CD4-positive, alpha-beta T cell treated with Interleukin-6 at 100 ng/mL for 8 hours (primary cell): ENCODE measurements at places on chromosomes 6 and 20.

DNA sequence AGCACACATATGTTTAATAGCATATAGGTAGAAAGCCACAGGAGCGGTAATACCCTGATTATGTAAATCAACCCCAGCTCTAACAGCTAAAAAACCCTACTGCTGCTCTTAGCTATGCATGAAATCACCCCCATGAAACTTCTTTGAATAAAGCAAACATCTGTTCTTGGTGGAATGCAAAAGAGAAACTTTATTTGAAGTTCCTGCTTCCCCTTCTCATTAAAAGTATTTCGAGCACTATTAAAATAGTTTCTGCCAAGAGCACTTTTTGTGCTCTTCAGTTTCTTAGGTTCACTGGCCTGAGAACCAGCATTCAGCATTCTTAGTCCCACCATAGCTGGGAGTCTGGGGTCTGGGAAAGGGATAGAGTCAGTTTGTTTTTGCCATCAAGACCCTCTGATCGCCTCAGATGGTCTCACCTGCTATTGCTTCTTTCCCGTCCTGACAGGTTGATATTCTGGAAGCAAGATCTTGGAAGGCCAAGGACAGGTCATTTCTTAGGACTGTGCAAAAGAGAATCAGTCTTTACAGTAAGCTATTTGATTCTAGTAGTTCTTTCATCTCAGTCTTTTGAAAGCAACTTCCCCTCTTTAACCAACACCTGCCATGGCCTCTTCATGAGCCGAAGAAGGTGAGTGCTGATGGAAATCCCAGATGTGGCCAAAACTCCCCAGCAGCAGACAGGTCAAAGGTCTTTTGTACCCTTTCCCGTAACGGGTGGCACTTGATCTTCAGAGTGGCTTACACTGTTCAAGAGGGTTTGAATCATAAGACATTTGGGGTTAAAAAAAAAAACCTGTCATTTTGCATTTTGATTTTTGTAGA lies 76.5 kb upstream of the TMEM170B start:
- no peak for DNase-seq

DNA sequence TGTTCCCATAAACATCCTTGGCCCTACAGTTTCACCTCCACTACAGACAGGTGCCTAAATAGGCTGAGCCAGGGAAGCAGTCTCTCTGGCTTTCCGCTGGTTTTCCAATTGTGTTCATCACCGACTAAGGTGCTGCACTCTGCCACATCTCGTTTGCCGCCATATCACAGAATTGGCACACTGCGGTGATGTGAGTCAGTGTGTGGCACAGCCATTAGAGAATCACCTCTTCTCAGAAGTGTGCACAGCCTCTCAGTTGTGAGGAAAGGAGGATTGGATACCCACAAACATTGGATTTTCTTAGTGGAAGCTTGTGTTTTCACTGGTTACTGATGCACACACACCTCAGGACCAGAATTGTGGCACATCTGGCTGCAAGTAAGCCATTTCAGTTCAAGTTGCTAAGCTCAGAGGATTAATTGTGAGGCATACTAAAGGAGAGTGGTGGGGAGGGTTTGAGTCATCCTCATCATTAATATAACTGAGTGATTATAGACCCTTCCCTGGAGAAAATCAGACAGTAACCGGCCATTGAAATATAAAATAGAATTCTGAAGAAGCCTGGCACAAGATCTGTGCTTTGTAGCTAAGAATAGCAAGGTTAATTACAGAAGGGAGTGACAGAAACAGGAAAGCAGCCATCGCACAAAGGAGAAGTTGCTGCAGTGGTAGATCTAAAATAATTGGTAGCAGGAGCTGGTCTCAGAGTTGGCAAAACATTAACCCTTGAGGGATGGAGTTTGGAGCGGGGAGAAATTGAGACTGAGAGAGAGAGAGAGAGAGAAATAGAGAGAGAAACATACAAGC lies 506.9 kb downstream of the LMBRD1 start:
- DNase-seq = no peak

- no peak for DNase-seq
Measured at GRCh38 chr6:53598265-53598907, 53.5 kb upstream of the GCLC start.

- DNase-seq = no peak
Measured at GRCh38 chr6:30732237-30732943, 10.1 kb downstream of the FLOT1 start.

DNA sequence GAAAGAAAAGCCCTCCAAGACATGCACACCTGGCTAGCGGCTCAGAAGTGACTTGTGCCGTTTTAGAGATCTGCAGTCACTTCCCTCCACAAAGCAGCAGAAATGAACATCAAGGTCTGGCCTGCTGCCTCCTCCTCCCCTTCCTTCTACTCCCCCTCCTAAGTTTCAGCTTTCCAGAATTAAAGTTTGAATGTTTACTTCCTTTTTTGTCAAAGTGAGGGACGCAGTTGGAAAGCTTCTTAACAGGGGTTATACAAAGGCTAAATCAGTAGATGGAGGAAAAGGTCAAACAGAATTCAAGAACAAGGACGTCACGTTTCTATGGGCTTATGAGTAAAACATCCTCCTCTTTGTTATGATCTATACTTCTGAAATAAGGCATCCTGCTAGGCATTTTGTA lies 227.7 kb downstream of the SLC35F1 start:
- DNase-seq = no peak

DNA sequence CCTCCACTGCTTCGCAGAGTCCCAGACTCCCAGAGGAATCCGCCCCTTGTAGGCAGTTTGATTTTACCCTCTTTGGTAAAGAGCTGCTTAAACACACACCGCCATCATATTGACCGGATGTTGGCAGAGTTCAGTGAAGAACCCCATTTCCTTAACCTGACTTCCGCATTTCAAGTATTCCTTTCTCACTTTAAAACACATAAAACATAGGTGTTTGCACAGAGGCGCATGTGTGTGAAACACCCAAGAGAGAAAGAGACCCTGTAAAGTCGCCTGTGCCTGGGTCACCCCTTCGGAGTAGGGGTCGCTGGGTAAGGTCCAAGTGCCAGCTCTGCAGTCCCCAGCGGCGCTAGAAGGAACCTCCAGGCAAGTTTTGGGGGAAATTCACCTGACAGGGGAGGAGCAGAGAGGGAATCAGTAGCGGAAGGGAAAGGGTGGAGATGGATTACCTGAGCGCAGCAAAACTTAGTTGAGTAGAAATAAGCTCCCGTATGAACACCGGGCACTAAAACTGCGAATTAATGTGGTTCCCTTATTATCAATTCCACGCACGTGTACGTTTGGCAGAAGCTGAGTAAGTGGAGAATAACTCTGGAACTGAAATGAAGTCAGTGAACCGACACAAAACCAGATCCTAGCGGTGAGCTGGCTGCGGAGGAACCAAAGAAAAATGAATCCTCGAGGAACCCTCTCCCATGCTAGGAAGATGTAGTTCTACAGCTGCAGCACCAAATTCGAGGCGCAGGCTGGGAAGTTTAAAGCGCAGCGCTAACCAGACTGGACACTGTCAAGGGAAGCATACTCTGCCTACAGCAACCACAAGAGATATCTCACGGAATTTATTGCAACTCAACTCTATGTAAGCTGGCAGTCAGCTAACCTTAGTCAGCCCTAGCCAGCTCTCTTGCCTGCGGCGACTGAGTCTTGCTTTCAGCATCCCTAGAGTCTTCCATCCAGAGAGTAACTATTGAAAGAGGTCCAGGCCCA lies 3.5 kb upstream of the HTR1B start:
- DNase-seq = no peak

- DNase-seq = no peak
Measured at GRCh38 chr6:168992446-168993144, 261.1 kb downstream of the THBS2 start.

DNA sequence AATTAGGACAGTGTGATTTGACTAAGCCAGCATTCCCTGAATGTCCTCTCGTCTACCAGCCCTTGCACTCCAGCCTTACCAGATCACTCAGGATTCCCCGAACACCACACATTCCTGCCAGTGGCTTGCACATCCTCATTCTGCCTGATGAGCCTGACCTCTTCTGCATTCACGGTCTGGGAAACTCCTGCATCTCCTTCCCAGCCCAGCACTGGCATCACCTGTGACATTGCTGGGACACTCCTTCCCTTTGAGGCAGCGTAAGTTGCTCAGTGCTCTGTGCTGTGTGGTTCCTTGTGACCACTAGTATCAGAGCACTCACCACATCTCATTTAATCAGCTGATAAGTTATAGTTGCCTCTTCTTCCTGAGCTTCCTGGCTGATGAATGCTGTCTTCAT lies 17.3 kb downstream of the NCOA7 start:
- DNase-seq = no peak

- peak; percentile 88 for DNase-seq
Measured at GRCh38 chr6:37021356-37022129, 16.1 kb downstream of the FGD2 start.

DNA sequence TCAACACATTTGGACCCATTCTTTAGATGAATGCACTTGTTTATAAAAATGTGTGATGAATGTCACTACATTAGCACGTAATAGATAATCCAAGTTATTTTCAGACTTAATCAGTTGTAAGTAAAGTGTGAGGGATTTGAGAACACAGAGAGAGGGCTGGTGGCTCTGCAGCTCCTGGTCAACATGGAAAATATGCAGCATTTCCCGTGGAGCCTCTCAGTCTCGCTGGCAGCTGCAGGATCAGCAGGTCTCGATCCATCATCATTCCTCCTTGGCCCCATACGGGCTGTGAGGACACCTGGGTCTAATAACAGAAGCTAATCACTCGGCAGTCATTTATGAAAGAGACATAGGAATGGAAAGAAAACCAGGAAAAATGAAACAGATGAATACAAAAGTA lies 390.2 kb downstream of the PRKN start:
- DNase-seq = no peak

- no peak for DNase-seq
Measured at GRCh38 chr6:55379895-55380294, 52.6 kb downstream of the GFRAL start.

DNA sequence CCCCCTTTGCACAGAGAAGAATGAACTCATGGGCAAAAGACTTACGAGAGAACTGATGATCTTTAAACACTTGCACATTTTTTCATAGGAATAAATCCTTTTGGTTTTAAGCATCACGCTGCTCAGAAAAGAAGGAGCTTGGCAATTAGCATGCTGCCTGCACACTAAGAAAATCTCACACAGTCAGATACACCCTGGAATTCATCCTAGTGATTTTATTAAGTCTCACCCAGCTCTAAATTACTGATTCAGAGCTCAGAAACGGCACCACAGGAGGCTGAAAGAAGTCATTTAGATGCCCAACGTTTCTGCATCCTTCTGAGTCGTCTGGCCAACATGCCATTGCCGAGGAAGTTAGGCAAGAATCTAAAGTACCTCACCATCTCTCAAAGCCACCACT lies 18.0 kb upstream of the NRSN1 start:
- DNase-seq = no peak

GRCh38 chr20:13909067-13909466 lies 81.3 kb downstream of the SEL1L2 start:
- DNase-seq = no peak

DNA sequence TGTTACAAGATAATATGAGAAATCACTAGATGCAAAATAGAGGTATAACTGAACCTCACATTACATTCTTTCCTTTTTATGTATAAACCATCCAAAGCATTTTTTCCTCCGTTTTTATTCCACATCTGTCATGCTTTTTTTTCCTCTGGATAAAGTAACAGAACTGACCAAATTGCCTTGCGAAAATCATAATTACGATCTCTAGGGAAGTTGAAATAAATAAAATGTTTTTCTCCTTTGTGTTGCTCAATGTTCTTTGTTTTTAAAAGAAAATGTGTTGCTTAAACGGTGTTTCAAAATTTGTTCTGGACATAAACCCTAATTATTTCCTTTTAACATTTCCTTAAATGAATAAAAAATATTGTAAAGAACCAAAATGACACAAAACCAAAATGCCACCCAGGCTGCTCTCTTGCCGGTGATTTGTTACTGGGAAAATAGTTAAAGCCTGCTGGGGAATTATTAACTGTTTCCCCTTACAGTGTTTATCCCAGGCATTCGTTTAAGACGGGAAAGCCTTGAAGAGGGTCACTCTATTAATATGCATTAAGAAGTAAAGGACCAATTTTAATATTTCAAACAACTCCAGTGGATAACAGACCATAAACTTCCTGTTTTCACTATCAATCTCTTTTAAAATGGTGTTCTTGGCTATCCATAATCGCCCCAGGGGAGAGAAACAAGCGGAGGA lies 1.7 kb upstream of the ADGRB3 start:
- DNase-seq = no peak

- DNase-seq = no peak
Measured at GRCh38 chr6:162200945-162201690, 526.4 kb downstream of the PRKN start.

GRCh38 chr6:126907996-126908395 lies 210.5 kb upstream of the RSPO3 start:
- no peak for DNase-seq

DNA sequence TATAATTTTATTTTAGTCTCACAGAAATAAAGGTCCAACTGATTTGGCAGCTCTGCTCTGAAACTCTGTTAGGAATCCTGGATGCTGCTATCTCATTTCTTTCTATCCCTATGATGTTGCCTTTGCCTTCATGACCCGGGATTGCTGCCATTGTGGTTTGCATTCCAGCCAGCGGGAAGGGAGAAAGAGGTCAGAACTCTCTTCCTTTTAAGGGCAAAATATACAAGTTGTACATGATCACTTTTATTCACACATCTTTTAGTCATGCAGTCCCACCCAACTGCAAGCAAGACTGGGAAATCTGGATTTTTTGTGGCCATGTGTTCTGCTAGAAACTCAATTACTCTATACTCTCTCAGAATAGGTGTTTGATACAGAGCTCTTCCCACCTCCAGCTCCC lies 263.1 kb upstream of the ZFP64 start:
- DNase-seq = no peak
